ENCODE measurements at places on chromosomes 4 and X. TPM values are rescaled to one million over a fixed set of nuclear protein-coding genes. Genes with fewer than 3 reads are reported as not detected.
A peak's percentile ranks its signal among the peaks of the same experiment; 100 is the strongest.

DNA sequence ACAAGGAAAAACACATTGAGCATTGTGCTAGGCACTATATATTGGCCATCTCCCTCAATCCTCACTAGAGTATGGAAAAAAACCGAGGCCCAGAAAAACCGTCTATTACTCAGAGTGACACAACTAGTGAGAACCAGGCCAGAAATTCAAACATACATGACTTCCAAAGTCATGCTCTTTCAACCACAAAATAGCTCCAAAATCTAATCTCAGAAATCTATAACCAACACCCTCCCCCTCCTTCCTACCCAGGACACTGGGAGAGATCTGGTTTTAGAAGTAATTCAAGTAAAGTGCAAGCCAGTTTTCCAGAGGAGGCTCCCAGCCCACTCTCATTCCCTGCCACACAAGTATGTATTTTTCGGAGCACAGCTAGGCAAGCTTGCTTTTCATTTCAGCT lies 7.6 kb downstream of the HS3ST1 start:
- no peak for DNase-seq
- peaks cover 16% of the 10 kb centered on the region for H3K4me1 ChIP-seq
- H3K27me3 ChIP-seq = no peaks in the 10 kb centered on the region
- no peaks in the 10 kb centered on the region for H3K36me3 ChIP-seq
- H3K27ac ChIP-seq = no peak overlapping the region
- no peak overlapping the region for H3K4me3 ChIP-seq

DNA sequence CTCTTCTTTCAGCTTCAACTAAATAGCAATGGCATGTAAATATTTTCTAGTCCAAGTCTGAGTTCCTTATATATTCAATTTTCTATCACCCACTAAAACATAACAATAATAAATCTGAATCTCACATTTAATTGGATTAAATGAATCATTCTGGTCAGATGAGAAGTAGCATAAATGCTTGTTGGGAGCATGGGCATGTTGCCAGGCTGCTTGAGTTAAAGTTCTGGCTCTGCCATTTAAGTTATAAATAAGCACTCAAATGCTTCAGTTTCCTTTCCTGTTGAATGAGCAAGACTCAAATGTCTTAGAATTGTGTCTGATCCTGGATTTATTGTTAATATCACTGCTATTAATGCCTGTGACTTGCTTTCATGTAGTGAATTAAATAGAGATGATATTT lies 496.3 kb downstream of the STPG2 start:
- no peaks in the 10 kb centered on the region for H3K4me1 ChIP-seq
- H3K27me3 ChIP-seq = no peaks in the 10 kb centered on the region

- no peak for DNase-seq
- H3K27me3 ChIP-seq = no peaks in the 10 kb centered on the region
- H3K27ac ChIP-seq = no peak overlapping the region
Observed at GRCh38 chrX:151634937-151635336, 60.3 kb upstream of the PRRG3 start.

DNA sequence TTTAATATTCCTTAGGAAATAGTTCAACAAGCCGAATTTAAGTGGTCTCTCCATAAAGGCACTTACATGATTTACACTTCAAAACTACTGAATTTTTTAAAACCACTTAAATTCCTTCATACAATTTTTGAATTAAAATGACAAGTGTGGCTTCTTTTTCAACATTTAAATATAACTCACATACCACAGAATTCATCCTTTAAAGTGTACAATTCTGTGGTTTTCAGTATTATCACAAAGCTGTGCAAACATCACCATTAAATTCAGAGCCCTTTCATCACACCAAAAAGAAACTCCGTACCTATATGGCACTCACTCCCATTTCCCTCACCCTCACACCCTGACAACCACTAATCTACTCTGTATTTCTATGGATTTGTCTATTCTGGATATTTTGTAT lies 200.9 kb upstream of the MAB21L2 start:
- no peak for DNase-seq
- no peaks in the 10 kb centered on the region for H3K27me3 ChIP-seq
- H3K4me3 ChIP-seq = no peak overlapping the region
- no peak overlapping the region for H3K27ac ChIP-seq

DNA sequence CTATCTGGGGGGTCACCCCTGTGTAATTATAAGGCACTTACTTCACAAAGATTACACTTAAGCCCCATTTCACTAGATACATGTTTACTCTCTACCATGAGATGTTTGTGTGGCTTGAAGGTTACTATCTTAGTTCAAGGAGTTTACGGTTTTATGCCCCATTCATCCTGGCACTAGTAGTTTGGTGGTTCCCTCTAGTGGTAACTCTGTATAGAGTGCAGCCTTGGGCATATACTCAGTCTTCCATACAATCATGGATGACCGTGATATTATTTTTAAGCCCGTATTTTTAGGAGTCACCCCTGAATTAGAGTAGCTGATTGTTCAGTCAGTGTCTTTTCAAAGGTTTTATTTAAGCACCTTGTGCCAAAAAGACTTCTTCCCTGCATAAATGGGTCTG lies 109.9 kb upstream of the FAM47C start:
- no peaks in the 10 kb centered on the region for H3K27me3 ChIP-seq
- H3K36me3 ChIP-seq = no peaks in the 10 kb centered on the region
- DNase-seq = no peak
- no peaks in the 10 kb centered on the region for H3K4me1 ChIP-seq
- no peak overlapping the region for H3K27ac ChIP-seq

- H3K27ac ChIP-seq = no peak overlapping the region
- H3K4me3 ChIP-seq = no peak overlapping the region
- no peak for DNase-seq
Observed at GRCh38 chrX:41449615-41450014, 2.5 kb downstream of the NYX start.

GRCh38 chr4:3781193-3781886 lies 15.2 kb downstream of the ADRA2C start:
- H3K4me3 ChIP-seq = no peak overlapping the region
- DNase-seq = no peak
- no peaks in the 10 kb centered on the region for H3K27me3 ChIP-seq
- no peak overlapping the region for H3K27ac ChIP-seq
- H3K36me3 ChIP-seq = no peaks in the 10 kb centered on the region

Gene SPANXN1
- total RNA-seq = not detected

- no peaks in the 10 kb centered on the region for H3K36me3 ChIP-seq
- DNase-seq = no peak
- H3K4me3 ChIP-seq = no peak overlapping the region
- no peaks in the 10 kb centered on the region for H3K4me1 ChIP-seq
- H3K27me3 ChIP-seq = no peaks in the 10 kb centered on the region
Observed at GRCh38 chrX:14352511-14352910, 176.8 kb upstream of the GLRA2 start.

DNA sequence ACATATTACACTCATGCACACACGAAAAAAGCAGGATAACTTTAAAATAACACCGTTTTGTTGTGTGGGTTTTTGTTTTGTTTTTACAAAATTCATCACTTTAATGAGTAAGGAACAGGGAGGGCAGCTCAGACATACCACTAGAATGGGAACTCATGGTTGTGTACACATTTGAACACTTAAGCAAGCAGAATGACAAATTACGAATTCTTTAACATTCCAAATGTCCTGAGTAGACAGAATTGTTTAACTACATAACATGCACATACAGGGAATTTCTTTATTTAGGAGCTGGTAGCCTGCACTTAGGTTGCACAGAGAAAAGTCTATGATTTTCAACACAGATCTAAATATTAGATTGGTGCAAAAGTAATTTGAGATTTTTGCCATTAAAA lies 96.4 kb downstream of the ATP8A1 start:
- no peaks in the 10 kb centered on the region for H3K27me3 ChIP-seq
- H3K4me3 ChIP-seq = no peak overlapping the region
- peak; percentile 4 for DNase-seq
- H3K4me1 ChIP-seq = peaks cover 2% of the 10 kb centered on the region
- no peak overlapping the region for H3K27ac ChIP-seq

- DNase-seq = peak; percentile 82
- peaks cover 11% of the 10 kb centered on the region for H3K27me3 ChIP-seq
- no peak overlapping the region for H3K27ac ChIP-seq
- no peaks in the 10 kb centered on the region for H3K36me3 ChIP-seq
- H3K4me3 ChIP-seq = no peak overlapping the region
Observed at GRCh38 chrX:10172877-10173276, 16.1 kb downstream of the CLCN4 start.

DNA sequence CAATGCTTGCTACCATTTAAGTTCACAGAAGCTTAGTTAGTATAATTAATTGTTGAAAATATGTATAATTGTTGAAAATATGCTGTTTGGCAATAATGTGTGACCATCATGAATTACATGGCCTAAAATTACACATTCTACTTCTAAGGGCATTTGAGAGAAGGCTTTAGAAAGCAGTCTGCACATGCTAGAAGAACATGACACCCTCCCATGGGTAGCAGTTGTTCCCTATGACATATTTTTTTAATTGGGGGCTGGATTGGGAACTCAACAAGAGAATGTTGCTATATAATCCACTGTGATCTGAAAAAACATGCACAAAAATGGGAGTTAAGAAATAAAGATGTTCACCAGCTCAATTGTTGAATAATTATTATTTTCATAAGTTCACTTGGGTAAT lies 331.4 kb downstream of the ARHGAP24 start:
- H3K27me3 ChIP-seq = no peaks in the 10 kb centered on the region
- no peak overlapping the region for H3K4me3 ChIP-seq
- no peak for DNase-seq
- H3K27ac ChIP-seq = no peak overlapping the region
- H3K4me1 ChIP-seq = no peaks in the 10 kb centered on the region

DNA sequence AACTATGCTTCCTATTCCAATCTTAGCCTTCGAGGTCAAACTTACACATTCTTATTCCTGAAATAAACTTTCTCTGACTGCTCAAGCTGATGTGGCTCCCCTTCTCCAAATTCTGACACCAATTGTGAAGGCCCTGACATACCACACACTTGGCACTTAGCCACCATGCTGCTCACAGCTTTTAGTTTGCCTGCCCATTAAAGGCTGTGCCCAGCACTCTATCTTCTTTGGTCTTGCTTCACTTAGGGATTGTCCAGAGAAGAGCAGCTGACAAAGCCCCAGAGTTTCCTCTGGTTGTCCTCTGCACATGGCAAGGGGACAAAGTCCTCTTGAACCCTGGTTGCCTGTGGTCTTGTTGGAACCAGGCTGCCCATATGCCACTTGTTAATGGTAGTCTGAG lies 126.1 kb downstream of the ARHGEF9 start:
- no peaks in the 10 kb centered on the region for H3K27me3 ChIP-seq
- H3K36me3 ChIP-seq = peaks cover 5% of the 10 kb centered on the region
- no peaks in the 10 kb centered on the region for H3K4me1 ChIP-seq
- H3K27ac ChIP-seq = no peak overlapping the region
- H3K4me3 ChIP-seq = no peak overlapping the region

Gene OCIAD1
- total RNA-seq = 106 TPM

All from lung (tissue), 17 donors.